ENCODE measurements at places on chromosomes 2 and 18.

GRCh38 chr2:79585701-79586433 lies 73.0 kb downstream of the CTNNA2 start:
- DNase-seq, result no peak

- no peak for DNase-seq
These were observed 17.3 kb upstream of the MARCHF4 start for GRCh38 chr2:216389570-216389969.

GRCh38 chr2:61707984-61708852 lies 145.6 kb downstream of the FAM161A start:
- no peak for DNase-seq

GRCh38 chr2:9971105-9971818 lies 19.8 kb downstream of the GRHL1 start:
- no peak for DNase-seq

DNA sequence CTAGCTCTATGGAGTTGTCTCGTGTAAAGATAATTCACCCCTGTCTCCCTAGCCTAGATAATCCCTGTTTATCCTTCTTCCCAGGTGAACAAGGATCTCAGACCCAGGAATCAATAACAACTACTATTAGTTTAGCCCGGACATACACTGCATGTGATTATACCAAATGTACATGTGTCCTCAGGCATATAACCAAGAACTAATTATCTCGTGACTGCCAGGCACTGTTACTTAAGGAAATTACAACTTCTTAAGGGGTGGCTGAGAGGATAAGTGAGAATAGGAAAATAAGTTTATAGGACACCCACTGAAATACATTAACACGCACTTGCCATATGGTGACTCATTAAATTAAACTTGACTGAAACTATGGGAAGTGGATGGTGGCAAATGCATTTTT lies 126.6 kb downstream of the CNTNAP5 start:
- no peak for DNase-seq

- DNase-seq, result no peak
These were observed 136.1 kb upstream of the NOSTRIN start for GRCh38 chr2:168666339-168666738.

- DNase-seq, result no peak
These were observed 417 bp downstream of the IL1B start for GRCh38 chr2:112836163-112836560.

GRCh38 chr2:109253217-109253616 lies 124.2 kb downstream of the SH3RF3 start:
- DNase-seq, result no peak

DNA sequence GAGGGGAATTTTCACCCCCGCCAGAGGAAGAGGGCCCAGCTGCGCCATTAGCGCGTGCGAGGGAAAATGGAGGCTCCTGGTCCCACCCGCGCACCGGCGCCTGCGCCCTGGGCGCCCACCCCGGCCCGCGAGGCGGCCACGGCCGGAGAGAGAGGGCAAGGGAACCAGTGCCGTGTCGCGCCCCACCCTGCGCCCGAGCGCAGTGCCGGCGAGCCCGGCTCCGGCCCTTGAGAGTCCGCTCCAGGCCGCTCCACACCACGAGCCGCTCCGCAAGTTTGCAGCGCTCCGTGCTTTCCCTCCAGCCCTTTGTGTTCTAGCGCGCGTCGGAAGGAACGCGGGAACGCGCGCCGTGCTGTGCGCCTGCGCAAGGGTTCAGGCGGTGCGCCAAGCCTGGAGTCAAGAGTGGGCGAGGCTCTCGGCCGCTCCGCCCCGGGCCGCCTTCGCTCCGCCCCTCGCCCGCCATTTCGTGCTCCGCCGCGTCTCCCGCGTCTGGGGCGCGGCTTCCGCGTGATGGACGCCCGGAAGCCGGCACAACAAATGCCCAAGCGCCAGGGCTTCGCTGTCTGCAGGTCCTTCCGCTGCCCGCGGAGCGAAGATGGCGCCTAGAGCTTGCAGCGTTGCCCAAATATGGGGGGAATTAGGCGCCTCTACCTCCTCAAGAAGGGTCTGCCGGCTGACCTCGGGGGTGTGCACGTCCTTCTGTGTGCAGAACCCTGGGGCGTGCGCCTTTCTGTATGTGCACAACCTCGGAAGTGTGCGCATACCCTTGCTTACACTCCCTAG lies 46.1 kb upstream of the PTMA start:
- DNase-seq, result peak; percentile 91

DNA sequence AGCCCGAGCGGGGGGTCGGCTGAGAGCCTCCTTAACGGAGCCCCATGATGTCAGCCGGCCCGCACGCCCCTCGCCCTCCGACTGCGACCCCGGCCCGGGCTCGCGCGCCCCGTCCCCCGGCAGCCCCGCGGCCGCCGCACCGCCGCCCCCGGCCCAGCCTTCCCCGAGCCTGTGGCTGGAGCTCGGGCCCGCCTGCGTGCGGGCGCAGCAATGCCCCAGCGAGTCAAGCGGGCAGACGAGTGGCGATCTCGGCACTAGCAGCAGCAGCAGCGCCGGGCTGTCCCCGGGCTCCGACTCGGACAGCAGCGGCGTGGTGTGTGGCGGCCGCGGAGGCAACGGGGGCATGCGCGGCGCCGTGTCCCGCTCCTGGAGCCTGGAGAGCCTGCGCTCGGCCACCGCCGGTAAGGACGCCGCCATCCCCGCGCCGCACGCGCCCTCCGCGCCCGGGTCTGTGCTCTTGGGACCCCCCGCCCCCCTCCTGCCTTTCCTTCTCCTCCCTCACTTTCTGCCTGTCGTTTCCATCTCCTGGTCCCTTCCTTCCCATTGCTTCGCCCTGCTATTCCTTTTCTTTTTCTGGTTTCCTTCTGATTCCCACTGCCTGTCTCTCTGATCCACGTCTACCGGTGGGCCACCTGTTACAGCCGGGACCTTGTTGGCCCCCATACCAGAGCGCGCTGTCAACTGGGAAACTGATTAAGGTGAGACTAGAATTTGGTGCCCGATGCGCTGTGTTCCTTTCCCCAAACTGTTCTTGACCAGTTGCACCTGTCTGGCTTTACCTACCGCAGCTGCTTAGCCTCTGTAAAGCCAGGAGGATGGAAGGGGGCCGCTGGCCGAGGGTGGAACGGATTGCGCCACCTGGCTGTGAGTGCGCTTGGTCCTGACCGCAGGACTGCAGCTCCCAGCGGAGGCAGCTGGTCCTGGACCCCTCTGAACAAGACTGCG lies 127.4 kb downstream of the ARHGEF4 start:
- DNase-seq, result no peak

Data from activated CD4-positive, alpha-beta T cell treated with anti-CD3 and anti-CD28 coated beads, Interleukin-2, amount 50 U/mL, for 24 hours (primary cell).